Fibroblast of skin of back (primary cell): ENCODE measurements at places on chromosomes 4 and X.

DNA sequence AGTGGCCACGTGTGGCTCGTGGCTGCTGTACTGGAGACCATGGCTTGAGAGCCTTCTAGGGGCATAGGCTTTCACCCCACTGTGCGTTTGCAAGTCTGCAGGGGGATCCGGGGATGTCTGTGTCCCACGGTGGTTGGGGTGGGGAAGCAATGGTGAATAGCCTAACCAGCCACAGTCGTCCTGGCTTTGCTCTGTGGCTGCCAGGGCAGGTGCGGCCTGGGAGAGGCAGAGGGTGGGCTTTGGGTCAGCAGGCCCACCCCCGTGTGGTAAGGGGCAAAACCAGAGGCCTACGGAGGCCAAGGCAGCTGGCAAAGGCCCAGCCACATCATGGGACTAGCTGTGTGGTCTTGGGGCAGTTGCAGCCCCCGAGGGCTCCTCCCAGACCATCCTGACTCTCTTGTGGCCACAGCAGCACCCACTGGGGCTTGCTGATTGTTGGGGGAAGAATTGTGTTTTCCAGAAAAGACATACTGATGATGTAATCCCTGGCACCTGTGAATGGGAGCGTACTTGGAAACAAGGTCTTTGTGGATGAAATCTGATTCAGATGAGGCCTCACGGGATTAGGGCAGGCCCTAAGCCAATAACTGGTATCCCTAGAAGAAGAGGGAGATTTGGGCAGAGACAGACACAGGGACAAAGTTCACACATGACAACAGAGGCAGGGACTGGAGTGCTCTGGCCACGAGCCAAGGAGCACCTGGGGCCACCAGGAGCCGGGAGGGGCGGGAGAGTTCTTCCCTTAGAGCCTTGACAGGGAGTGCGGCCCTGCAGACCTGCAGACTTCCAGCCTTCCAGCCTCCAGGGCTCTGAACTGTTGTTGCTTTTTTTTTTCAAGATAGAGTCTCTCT is 2.9 kb downstream of the CPZ start:
- no peak for DNase-seq

GRCh38 chr4:77959566-77960338 is 97.1 kb downstream of the MRPL1 start:
- DNase-seq, result peak; percentile 30

- no peak for DNase-seq
Measured at GRCh38 chr4:8399298-8399697, 41.2 kb downstream of the ACOX3 start.

GRCh38 chr4:74223801-74224200 is 65.9 kb downstream of the MTHFD2L start:
- DNase-seq, result peak; percentile 84

DNA sequence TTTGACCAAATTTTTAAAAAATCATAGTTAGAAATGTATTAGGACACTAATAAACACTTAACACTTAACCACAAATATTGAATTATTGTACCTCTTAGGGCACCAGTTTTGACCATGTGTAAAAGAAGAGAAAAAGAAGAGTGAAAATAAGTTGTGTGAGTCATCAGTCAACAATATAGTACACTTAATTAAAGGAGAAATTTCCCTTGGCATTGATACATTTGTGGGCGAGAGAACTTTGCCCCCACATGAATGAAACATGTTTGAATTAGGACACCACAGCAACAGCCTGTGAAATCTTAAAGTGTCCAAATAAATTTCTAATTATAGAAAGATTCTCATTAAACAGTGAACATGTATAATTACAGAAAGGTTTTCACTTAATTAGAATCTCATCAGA is 1292.8 kb upstream of the TENM3 start:
- no peak for DNase-seq

DNA sequence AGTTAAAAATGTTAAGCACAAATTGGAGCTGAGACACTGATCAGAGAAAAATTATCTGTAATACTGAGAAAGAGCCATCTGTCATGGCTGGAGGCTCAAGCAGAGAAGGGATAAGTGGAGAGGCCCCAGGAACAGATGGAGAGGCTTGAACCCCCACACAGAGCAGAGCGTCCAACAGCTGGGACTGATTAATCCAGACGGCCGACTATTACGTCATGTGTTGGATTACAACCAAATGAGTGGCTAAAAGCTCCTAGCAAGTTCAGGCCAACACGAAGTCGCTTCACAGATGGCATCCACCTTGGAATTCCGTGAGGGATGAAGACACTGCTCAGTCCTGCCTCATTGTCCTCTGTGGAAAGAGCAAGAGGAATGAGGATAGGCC is 57.7 kb upstream of the ATXN3L start:
- DNase-seq, result peak; percentile 90

DNA sequence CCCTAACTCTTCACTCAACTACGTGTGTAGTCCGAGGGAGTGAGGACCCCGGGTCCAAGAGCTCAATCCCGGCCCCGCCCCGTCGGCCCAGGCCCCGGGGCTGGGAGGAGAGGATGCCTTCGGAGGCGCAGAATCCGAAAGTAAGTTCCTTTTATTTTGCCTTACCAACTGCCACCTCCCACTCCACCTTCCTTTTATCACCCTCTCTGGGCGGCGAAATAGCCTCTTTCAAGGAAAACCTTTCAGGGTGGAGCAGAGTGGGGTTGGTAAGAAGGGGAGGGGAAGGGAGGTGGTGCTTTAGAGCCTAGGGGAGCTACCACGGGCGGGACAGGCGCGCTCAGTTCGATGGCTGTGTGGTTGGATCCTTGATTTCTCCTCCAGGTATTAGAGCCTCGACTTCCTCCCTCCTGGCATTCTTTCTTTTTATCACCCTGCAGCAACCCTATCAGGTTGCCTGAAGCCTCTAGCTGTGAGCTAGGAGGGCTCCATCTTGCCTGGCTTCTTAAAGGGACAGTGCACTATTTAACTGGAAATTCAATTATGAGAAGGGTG is 191.2 kb downstream of the RRAGB start:
- peak; percentile 1 for DNase-seq
